ENCODE measurements at places on chromosomes 1 and 21. TPM values are rescaled to one million over a fixed set of nuclear protein-coding genes. Genes with fewer than 3 reads are reported as not detected.

GRCh38 chr1:65832296-65832695, 39.6 kb downstream of the PDE4B start:
- no peak for DNase-seq

DNA sequence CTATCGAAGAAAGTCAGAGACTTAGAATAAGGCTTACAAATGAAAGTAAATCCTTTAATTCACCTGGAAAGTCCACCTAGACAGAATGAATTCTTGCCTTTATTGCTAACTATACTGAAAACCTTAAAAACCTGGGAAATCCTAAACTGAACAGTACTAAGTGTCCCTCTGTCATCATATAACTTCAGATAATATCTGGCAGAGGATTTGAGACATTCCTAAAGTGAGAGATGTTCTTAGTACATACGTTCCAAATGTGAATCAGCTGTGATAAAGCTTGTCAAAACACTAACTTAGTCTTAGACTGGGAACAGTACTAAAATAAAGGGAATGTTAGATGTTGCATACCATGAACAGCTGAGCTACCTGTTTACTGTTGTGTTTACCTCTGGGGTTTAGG, 121.7 kb downstream of the TNFSF18 start:
- no peak for DNase-seq

DNA sequence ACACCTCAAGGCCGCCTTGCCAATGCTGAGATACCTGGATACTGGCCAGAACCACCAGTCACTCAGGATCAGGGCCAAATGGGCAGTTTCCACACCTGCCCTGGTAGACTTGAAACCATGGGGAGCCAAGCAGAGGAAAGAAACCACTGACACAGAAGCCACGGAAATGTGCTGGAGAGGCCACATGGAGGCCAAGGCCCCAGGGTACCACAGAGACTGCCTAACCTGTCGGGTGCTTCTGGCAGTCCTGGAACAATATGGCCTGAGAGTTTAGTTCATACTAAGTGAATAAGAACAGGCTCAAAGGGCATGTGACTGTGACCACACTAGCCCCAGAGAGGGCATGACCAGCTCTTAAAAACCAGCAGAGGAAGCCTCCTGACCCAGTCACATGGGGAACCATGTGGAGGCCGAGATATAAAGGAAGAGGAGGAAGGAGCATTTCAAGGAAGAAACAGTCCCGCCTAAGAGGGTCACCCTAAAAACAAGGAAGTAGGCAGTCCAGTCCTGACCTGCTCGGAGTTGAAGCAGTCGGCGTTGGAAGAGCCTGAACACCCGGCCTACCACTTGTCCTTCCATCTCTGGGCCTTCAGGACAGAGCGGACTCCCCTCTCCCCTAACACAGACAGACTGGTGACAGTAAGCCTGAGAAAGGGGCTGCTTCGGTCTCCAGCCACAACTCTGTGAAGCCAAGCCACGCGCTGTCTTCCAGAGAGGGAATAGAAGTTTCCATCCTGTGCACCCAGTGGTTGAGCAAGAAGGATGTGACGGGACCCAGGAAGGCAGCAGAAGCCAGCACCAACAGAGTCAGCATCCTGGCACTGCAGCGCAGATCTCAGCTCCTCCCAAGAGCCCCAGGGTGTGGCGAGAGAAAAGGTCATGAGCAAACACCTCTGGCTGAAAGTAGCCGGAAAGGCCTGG, at the start of gene DENND2D:
TSS of gene DENND2D (minus strand) at position 766 of the 921 bp plus-strand sequence. CDS start at position 579, 187 bp downstream.
- no peak for DNase-seq

RIPPLY3 gene
- 0.52 TPM for total RNA-seq

- no peak for DNase-seq
These were observed 167.0 kb downstream of the NEGR1 start for GRCh38 chr1:72115290-72115689.

DNA sequence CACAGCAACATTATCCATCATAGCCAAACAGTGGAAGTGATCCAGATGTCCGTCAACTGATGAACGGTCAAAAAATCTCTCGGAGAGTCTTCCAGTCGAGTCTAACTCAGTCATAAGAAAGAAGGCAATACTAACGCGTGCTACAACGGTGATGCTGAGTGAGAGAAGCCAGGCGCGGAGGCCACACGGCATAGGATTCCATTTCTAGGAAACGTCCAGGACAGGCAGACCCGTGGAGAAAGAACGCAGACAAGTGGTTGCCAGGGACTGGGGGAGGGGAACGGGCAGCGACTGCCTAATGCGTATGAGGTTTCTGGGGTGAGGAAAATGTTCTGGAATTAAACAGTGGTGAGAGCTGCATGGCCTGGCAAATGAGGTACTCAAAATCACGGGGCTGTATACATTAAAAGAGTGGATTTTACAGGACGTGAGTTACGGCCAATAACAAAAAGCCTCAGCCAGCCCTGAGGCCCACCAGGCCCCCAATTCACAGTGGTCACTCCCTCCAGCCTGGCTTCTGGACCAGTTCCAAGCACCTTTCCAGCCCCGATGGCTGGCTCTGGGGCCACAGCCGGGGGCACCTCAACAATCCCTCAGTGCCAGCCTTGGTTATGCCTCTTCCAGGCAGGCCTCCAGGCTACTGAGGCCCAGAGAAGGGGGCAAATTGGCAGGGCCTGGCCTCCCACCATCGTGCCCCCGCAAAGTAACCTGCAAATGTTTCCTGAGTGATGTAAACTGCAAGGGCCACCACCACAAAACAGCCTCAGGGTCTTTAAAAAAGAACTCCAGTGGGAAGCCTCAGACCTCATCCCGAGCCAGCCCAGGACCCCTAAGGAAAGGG, 3.4 kb downstream of the WNT9A start:
- DNase-seq, result peak; percentile 28

C4BPB gene
- total RNA-seq, result not detected

GSTM5 gene
- total RNA-seq, result not detected

GRCh38 chr1:108033550-108033951, 68.6 kb upstream of the VAV3 start:
- no peak for DNase-seq

DNA sequence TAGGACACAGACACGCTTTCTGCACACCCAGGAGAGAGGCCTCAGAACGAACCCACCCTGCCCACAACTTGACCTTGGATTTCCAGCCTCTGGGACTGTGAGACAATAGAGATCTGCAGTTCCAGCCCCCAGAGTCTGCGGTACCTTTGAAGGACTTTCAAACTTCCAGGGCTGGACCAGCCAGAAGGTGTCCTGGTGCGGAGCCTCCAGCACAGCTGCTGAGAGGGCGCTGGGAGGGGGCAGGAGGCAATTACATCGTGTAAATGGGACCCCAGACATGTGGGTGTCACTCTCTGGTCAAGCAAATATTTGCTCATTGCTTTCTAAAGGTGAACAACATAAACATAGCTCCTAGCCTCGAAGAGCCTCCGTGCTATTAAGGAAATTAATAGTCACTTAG, 58.7 kb upstream of the ACTRT2 start:
- no peak for DNase-seq

AHCYL1 gene
- 49.1 TPM for total RNA-seq

- no peak for DNase-seq
These were observed 8.3 kb downstream of the IL24 start for GRCh38 chr1:206905295-206906164.

DNA sequence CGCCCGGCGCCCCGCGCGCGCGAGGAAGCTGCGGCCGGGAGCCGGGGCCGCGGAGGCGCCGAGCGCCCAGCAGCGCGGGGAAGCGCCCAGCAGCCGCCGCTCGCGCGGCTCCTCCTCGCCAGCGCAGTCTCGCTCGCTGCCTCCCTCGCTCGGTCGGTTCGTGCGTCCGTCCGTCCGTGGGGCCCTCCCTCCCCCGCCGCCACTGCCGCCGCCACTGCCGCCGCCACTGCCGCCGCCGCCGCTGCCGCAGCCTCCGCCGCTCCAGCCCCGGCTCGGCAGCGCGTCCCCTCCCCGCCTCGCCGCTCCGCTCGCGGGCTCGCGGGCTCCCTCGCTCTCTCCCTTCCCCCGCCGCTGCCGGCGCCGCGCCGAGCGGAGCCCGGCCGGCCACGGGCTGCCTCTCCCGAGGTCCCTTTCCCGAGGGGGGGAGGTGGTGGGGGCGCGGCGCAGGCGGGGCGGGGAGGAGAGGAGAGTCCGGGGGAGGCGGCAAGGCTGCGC, at the start of gene KCND3:
TSS of gene KCND3 (minus strand) at position 138 of the 495 bp plus-strand sequence.
- peak; percentile 82 for DNase-seq

DNA sequence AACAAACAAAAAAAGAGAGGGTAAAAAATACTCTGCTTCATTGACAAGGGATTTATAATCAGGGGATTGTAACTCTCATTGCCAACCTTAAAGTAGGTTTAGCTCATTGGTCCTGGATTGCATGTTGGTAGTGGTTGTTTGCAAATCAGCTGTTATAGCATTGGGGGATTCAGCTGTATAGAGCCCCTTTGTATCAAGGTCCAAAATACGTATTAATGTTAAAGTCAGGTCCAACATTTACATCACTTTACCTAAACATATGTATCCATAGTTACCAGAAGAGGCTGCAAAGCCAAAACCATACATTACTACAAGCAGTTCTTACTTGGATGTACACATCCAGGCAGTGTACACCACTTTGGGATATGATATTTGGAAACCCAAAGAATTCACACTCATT, 29.4 kb downstream of the RPS27 start:
- no peak for DNase-seq

DNA sequence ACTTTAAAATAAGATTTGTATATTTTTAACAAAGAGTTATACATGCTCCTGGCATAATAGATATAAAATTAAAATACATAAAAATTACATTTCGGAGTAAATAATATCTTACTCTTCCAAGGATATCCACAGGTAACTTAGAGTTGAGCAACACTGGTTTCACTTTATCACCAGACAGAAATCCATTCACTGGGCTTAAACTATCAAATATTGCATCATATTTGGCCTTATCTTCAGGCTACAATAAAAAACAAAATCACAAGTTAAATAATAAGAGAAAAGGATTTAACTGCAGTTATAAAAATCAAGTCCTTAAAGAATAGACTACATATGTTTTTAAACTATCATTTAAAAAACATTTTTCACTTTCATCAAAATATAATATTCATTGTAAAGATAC, 55.5 kb downstream of the EPS15 start:
- no peak for DNase-seq

- no peak for DNase-seq
These were observed 3.5 kb downstream of the LRP8 start for GRCh38 chr1:53324321-53324720.

DNA sequence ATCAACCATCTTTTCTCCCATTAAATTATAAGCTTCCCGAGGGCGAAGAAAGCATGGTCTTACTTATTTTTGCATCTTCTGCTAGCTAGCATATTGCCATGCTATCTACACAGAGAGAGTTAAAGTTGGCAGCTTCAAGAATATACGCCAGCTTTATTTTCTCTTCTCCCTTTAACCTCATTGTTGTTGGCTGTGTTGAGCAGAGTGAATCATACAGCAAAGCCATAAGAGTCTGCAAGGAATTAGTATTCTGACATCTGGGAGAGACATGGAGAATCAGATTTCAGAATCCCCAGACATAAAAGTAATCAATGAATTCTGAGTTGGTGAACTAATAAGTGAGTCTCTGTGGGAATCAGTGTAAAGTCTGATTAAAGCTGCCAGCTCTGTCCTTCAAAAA, 649.6 kb upstream of the PTBP2 start:
- no peak for DNase-seq

STRIP1 gene
- total RNA-seq, result 65.8 TPM

PTGS2 gene
- 1.7 TPM for total RNA-seq

- DNase-seq, result peak; percentile 61
These were observed 285.6 kb downstream of the ASTN1 start for GRCh38 chr1:176878750-176879536.

GRCh38 chr1:174160109-174160473, 771 bp downstream of the RABGAP1L start:
- no peak for DNase-seq

Data from H7 (cell line).